NCI-H1092 (cell line): ENCODE measurements at places on chromosomes 13 and 19.

DNA sequence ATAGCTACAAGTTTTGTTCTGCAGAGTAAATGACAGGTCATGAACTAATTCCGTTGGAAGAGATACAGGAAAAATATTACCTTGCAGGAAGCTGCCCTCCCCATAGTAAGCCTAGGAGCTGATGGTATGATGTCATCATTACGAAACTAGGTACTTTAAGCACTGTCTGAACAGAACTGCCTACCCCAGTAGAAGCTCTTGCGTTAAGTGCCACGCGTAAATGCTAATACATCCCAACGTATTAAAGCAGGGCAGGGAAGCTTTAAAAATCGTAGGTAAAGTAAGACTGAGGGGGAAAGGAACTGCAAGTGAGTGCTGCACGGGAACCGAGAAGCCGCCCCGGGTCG lies 572 bp downstream of the UGGT2 start:
- DNase-seq: peak; percentile 14

DNA sequence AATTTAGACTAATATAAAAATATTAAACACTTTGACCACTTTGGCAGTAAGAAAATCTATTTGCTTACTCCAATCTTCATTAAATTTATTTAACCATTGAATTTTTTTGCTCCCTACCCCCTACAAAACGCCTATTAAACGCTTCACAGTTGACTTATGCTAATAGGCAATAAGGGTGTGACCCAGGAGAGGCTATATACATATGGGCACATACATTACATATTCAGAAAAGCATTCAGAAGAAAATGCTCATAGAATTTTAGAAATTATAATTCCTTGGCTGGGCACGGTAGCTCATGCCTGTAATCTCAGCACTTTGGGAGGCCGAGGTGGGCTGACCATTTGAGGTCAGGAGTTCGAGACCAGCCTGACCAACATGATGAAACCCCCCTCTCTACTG lies 95.6 kb upstream of the STARD13 start:
- DNase-seq: no peak

- no peak for DNase-seq
Observed at GRCh38 chr13:110448230-110448629, 113.3 kb downstream of the RAB20 start.

GRCh38 chr19:5254543-5254942 lies 86.1 kb downstream of the PTPRS start:
- no peak for DNase-seq

- DNase-seq: no peak
Observed at GRCh38 chr13:34897220-34897619, 44.9 kb upstream of the NBEA start.

DNA sequence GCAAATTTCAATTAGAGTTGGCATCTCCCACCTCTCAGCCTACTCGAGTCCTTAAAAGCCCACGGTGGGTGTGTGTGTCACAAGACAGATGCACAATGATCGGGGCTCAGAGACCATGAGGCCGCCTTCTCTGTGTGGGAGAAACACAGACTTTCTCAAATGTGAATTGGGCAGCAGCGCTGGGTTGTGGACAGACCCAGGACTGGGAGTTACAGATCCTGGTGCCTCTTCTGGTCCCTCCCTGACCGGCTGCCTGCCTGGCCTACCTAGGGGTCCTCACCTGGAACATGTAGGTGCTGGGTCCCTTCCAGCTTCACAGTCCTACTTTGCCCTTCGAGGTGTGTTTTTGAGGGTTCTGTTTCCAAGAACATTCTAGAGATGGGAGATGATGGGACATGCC lies 4.9 kb downstream of the CEACAM8 start:
- no peak for DNase-seq

DNA sequence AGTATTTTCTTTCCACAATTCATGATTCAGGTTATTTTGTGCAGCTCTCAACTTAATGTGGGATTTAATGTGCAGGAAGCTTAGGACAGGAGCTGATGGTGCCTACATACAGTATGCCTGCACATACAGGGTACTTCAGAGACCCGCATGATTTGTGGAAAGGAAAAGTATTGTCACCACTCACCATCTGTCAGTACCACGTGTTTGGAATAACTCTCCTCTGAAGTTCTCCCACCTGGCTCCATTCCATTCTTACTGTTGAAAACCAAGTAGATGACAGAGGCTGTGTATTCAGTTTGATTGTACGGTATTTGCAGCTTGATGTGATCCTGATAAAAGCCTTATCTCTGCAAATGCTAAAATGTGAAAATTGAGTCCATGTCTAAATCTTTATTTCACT lies 85.7 kb downstream of the ZAR1L start:
- DNase-seq: peak; percentile 57

DNA sequence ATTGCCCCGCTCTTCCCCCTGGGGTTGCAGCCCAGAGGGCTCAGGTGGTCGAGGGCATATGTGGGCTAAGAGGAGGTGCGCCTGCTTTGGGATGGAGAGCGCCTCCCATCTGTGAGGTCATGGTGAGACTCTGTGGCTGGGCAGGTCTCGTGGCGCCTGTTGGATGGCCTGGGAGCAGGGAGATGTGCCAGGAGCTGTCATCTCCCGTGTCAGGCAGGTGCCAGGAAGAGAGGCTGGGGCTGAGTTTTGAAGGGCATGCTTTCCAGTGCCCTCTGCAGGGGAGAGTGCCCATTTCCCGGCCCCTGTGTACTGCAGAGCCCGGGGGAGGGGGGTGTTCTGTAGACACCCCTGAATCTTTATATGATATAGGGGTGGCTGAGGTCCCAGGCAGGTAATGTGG lies 2.8 kb downstream of the WTIP start:
- no peak for DNase-seq

DNA sequence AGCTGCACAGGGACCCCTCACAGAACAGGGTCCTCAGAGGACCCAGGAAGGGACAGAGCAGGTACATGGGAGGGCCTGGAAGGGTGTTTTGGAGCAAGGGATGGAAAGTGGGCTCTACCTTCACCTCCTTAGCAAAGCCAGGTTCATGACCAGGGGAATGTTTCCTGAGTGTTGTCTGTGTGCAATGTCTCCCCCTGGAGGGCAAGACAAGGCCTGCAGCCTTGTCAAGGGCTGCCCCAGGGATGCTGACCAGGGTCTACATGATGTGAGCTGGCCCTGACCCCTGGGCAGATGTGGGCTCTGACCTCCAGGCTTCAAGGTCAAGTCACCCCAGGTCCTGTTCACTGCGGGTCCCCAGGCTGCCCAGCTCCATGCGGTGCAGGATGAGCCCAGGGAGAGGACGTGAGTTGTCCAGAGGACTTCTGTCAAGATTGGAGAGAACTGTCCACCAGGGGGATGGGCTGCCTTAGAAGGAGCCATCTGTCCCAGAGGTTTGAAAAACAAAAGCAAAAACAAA lies 1.0 kb upstream of the CEACAM1 start:
- no peak for DNase-seq

GRCh38 chr13:96036515-96036914 lies 16.7 kb downstream of the UGGT2 start:
- no peak for DNase-seq

DNA sequence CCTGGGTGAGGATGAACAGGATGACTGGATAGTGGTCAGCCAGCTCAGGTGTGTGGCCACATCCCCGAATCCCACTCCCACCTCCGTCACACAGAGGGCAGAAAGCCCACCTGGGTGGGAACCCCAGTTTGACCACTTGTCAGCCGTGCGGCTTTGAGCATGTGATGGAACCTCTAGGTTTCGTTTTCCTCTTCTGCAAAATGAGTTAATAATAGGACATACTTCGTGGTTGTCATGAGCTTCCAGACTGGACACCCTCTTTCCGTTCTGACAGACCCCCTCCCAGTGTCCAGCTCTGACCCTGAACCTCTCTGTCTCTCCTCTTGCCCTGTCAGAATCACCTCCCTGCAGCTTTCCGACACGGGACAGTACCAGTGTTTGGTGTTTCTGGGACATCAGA lies 1.8 kb downstream of the AXL start:
- DNase-seq: no peak

- DNase-seq: peak; percentile 98
Observed at GRCh38 chr13:80276371-80277289, 64.3 kb downstream of the SPRY2 start.

DNA sequence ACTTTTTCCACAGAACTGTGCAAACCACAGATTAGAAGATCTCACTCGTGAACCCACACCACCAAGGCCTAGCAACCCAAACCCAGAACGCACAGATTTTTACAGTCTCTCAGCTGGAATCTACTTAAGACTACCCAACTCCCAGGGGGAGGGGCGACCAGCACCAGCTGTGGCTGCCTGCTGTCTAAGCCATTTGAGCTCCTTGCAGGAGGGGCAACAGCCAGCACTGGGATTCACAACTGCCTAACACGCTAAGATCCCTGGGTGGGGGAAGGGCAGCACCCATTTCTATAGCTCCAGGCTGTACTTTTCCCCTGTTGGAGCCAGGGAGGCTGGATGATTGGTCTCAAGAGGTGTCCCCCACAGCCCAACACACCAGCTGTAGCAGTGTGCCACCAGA lies 368.8 kb downstream of the SUCLA2 start:
- DNase-seq: no peak

- DNase-seq: no peak
Observed at GRCh38 chr19:58001895-58002369, 688 bp downstream of the ZNF606 start.

GRCh38 chr13:38167164-38167822 lies 182.4 kb upstream of the UFM1 start:
- no peak for DNase-seq

DNA sequence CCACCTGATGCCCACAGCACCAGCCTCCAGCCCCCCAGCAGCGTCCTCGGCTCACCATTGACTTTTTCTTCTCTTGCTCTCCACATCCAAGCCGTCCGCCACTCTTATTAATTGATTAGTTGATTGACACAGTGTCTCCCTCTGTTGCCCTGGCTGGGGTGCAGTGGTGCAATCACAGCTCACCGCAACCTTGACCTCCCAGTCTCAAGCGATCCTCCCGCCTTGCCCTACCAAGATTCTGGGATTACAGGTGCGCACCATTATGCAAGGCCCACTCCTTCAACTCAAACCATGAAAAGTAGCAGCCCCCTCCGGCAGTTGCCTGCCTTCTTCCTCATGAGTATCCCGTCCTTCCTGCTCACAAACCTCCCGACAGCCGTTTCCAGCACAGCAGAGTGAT lies 921 bp upstream of the TEX29 start:
- no peak for DNase-seq

DNA sequence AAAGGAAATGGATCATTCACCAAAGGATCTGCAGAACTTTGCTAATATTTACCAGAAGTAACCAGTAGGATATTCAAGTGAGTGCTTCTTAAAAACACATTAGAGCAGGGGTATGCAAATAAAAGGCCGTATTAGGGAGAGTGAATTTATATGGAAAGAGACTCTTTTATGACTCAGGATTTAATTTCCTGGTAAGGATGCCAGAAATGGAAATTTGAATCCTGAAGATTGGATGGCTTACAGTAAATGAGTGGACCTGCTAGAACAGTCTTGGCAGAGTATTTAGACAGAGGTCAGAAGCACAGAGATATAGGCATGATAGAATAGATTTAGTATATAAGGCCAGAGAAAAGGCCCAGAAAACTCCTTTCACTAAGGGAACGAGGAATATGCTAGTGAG lies 201.6 kb downstream of the SLITRK5 start:
- DNase-seq: no peak

DNA sequence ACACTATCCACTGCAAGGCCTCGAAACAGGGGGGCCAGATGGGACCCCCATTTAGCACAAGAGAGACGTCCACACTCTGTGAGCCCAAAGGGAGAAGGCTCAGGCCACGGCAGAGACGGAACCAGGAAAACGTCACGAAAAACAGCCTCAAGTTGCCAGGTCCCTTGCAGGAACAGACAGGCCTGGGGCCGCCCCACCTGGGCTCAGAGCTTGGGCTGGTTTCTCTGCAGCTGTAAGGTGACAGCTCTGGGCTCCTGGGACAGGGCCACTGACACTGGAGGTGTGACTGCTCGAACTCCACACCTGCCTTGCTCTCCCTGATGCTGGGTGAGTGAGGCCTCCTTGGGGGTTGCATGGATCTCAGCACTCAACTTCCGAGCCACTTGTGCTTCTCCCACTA lies 3.2 kb downstream of the ZNF787 start:
- no peak for DNase-seq

DNA sequence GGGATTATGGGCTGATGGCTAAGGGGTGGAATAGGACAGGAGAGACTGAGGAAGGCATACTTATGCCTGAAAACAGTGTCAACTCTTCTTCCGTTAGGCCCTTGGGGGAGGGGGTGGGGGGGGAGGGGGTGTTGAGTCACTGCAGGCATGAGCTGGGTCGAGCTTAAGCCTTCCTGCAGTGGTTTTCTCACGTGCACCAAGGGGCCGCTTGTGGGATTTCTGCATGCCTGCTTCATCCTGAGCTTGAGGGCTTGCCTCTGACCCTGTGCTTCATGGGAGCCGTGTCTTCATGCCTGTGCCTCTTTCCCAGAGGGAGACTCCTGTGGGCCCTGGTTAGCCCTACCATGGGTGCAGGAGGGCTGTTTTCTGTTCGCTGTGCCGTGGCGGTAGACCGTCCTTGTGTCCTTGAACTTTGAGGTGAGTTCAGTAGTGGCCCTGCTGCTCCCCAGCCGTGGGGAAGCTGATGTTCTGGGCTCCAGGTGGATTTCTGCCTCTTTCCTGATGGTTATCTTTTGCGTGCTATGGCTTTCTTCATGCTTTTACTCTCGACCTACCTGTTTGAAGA lies 186.1 kb downstream of the PCCA start:
- no peak for DNase-seq

DNA sequence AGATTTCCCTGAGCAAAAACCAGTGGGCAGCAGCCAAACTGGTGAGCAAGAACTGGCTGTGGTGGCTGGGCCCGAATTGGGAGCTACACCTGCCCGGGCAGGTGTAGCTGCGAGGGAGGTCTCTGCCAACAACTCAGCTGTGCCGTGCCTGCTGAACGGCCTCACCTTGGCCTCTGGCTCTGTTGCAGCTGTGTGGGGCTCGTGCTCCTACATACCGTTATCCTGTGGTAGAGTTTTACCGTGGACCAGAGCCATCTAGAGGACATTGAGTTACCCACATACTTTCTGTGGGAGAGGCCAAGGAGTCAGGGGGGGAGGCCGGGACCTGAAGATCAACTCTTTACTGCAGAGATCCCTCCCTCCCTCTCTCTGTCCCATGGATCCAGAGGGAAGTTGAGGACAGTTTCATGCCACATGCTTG lies 113.2 kb downstream of the TM9SF2 start:
- no peak for DNase-seq

DNA sequence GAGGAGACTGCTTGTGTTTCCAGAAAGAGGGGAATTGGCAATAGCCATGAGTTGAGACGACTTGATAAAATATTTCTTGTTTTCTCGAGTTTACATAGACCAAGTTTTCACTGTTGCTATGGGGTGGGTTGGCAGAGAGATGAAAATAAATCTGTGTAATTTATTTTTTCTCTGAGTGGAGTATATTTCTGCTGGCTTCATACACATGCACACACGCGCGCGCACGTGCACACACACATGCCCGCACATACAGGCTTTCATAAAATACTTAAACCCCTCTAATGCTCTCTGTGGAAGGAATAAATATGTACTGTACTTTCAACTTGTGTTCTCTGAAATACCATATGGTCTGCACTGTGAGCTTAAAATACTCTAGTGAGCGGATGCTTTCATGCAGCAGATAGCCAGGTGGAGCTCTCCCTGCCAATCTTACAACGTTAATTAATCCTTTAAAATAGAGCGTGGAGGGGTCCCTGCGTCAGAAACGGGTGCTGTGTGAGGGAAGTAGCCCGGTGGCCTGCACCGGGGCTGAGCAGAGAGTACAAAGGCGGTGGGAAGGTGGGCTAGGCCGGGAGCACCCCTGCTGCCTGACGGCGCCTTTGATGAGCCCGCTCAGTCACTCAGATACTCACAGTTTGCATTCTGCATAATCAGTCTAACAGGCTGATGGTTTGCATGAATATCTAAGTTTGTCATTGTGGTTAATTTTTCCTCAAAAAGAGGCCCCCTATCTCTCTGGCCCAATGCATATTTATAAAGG lies 44.1 kb downstream of the CCNE1 start:
- DNase-seq: no peak

GRCh38 chr13:44730099-44730498 lies 154.0 kb upstream of the TSC22D1 start:
- DNase-seq: no peak
